ENCODE measurements at places on chromosomes 16 and 17.

DNA sequence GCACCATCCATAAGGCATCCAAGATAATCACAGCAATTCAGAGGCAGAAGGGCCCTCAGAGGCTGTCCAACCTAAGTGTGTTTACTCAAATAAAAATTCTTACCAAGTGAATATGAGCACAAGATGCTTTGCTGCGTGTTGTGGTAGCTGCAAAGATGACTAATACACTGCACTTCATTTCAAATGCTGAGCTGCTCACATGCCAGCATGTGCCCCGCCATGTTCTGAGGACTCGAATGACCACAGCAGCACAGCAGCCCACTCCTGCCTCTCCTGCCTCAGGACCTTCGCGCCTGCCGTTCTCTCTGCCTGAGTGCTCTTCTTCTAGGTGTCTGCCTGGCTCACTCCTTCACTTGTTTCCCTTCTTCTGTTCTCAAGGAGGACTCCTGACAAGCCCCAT lies 19.0 kb downstream of the PIK3R5 start:
- peaks cover 71% of the 10 kb centered on the region for H3K4me1 ChIP-seq
- no peak for DNase-seq
- H3K27ac ChIP-seq: no peak overlapping the region
- H3K27me3 ChIP-seq: no peaks in the 10 kb centered on the region

DNA sequence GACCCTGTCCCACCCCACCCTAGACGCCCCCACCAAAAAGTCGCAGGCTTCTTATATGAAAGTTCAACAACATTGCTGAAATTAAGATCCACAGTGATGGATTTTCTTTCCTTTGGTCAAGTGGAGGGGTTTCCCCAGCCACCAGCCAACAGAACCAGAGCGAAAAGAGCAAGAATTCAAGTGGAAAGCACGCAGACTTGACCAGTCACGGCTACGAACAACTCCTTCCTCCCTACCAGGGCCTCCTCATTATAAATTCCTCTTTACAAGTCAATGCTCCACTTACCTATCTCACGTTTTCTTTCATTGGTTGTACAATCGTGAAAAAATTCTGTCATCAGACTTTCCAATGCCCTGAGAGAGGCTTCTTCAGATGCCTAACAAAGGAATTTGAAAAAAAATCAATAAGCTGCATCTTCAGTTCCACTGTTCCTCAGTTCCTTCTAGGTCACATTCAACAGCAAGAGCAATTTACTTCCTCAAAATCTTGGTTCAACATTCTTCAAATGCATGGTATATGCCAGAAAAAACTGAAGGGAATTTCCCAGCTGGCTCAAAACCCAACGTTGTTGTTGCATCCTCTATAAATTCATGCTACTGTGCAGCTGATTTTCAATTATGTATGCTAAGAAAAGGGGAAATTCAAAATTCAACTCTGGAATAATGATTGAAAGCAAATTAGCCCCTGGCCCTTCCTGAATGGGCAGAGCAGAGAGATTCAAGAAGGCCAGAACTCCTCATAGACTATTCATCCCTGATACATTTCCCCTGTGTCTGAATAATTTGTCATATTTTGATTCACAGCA lies 30.9 kb downstream of the XPO6 start:
- peaks cover 43% of the 10 kb centered on the region for H3K36me3 ChIP-seq
- no peak for DNase-seq
- H3K4me3 ChIP-seq: no peak overlapping the region
- no peaks in the 10 kb centered on the region for H3K27me3 ChIP-seq

DNA sequence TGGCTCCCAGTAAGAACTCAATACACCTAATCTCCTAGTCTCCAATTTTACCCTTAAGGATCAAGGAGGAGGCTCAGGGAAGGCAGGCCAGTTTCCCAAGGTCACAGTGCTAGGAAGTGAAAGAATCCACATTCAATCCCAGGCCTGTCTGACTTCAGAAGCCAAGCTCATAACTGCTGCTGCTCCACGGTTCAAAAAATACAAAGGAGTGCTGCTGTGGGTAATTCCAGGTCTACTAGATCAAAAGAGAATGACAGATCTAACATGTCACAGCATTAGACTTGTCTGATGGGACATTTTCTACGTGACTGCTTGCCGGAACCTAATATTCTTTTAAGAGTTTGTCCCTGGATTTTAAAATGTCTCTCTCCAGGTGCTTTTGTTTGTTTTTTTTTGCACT lies 48.8 kb upstream of the IRX6 start:
- H3K27me3 ChIP-seq: no peaks in the 10 kb centered on the region
- H3K36me3 ChIP-seq: no peaks in the 10 kb centered on the region

- H3K4me1 ChIP-seq: no peaks in the 10 kb centered on the region
- H3K27me3 ChIP-seq: no peaks in the 10 kb centered on the region
- no peak overlapping the region for H3K4me3 ChIP-seq
- H3K27ac ChIP-seq: no peak overlapping the region
- no peak for DNase-seq
These were observed 27.5 kb downstream of the GOSR2 start for GRCh38 chr17:46950342-46950996.

GRCh38 chr16:57430955-57431354 lies 16.2 kb downstream of the CIAPIN1 start:
- H3K27ac ChIP-seq: no peak overlapping the region
- no peak for DNase-seq
- no peak overlapping the region for H3K4me3 ChIP-seq
- H3K27me3 ChIP-seq: no peaks in the 10 kb centered on the region

DNA sequence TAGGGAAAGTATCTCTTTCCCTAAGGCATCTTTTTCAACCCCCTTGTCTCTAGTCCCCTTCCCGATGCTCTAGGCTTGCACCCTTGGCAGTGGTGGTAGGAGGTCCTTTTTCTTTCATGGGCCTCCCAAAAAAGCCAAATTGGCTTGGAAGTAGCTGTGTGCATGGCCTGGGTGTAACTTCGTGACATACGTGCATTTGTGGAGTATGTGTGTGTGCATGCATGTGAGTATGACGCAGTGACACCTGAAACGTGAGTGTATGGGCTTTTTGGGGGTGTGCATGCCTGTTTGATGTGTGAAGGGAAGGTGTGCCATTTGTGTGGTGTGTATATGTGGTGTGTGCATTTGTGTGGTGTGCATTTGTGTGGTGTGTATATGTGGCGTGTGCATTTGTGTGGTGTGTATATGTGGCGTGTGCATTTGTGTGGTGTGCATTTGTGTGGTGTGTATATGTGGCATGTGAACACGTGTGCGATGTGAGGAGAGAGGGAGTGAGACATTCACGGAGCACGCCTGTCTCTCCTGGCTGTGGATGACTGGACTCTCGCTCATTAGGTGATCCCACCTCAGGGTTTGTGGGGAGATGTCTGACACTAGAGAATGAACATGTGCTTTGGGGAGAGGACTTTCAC lies 15.7 kb downstream of the IGFBP4 start:
- no peaks in the 10 kb centered on the region for H3K4me1 ChIP-seq
- no peak for DNase-seq
- no peaks in the 10 kb centered on the region for H3K36me3 ChIP-seq
- H3K4me3 ChIP-seq: no peak overlapping the region
- no peaks in the 10 kb centered on the region for H3K27me3 ChIP-seq

DNA sequence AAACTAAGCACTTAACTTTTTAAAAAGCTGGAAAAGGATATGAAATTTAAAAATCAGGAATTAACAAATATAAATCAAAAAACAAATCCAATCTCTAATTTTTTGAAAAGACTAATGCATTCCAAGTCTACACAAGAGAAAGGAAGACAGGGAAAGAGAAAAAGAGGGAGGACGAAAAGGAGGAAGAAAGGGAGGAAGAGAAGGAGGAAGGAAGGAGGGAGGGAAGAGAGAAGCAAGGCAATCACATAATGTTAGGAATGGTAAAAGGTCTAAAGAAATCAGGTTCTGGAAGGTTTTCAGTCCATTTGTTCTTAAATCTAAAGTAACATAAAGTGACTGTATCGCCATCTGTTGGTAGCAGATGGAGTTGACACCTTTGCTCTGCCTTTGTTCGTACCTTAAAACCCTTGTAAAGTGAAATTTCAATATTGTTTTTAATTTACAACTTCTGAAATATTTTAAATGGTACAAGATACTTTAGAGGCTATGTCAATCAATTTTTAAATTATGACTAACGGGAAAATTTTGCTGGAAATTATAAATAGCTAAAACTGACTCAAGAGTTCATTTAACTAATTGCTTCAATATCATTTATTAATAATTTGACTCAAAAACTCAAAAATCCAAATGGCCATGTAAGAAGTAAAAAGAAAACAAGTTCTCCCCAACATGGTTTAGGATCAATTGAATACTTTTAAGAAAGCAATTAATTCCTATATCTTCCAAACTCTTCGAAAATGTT lies 20.4 kb upstream of the CDYL2 start:
- no peaks in the 10 kb centered on the region for H3K4me1 ChIP-seq
- peak; percentile 29 for DNase-seq
- peaks cover 7% of the 10 kb centered on the region for H3K27me3 ChIP-seq
- no peak overlapping the region for H3K27ac ChIP-seq

GRCh38 chr17:63249256-63250004 lies 196.7 kb downstream of the CYB561 start:
- no peak for DNase-seq
- H3K27ac ChIP-seq: no peak overlapping the region
- H3K4me3 ChIP-seq: no peak overlapping the region
- no peaks in the 10 kb centered on the region for H3K27me3 ChIP-seq
- no peaks in the 10 kb centered on the region for H3K36me3 ChIP-seq

- no peaks in the 10 kb centered on the region for H3K27me3 ChIP-seq
- H3K4me1 ChIP-seq: no peaks in the 10 kb centered on the region
- H3K4me3 ChIP-seq: no peak overlapping the region
- H3K36me3 ChIP-seq: peaks cover 19% of the 10 kb centered on the region
- no peak overlapping the region for H3K27ac ChIP-seq
These were observed 6.7 kb downstream of the SHMT1 start for GRCh38 chr17:18356624-18357023.
